ENCODE measurements at places on chromosomes 6 and 20.

- no peak for DNase-seq
These were observed 9.8 kb upstream of the TASP1 start for GRCh38 chr20:13648291-13649228.

GRCh38 chr6:68757821-68758220 is 122.7 kb downstream of the ADGRB3 start:
- no peak for DNase-seq

DNA sequence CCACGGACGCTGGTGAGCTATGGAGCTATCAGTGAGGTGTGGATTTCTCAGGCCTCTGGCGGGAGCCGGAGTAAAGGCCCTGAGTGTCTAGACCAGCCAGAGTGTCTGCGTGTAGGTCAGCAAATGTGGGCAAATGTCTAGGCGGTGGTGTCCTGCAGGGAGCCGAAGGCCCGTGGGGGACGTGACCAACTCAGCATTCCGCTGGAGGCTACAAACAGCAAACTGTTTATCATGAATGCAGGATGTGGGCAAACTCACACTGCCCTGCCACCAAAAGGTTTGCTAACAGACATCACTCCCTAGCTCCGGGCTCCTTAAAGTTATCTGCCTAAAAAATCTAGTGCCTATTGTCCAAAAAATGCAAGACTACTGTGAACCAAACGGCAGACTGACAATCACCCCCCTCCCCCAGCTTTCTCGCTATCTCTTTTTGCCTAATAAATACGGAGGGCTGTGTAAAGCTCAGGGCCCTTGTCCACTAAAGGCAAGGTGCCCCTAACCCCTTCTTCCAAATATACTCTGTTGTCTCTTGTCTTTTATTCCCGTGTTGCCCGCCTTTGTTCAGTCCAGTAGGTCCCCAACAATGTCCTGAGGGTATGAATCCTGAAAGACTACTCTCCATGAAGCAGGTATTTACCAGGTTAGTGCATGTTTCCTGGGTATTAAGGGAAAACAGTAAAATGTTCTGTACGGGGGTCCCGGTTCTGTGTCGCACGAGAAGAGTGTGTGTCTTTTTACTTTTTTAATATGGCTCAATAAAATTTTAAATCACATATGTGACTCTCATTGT is 29.0 kb upstream of the AFDN start:
- no peak for DNase-seq

DNA sequence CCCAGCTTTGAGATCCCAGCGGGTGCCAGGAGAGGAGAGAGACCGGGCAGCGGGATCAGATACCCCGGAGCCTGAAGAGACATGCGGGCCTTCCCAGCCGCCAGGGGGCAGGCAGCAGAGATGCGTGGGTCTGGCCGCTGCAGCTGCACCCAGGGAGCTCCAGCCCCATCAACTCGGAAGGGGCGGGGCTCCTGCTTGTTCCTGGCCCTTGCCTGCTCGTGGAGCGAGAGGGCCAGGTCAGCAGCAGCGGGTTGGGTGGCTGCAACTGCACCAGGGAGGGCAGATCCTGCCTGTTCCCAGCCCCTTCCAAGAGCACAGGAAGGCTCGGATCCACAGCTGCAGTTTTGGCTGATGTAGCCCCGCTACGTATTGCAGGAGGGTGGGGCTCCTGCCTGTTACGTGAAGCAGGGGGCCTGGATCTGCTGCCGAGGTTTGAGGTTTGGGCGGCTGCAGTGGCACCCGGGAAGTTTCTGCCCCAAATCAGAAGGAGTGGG is 532.8 kb downstream of the RFPL4B start:
- no peak for DNase-seq

DNA sequence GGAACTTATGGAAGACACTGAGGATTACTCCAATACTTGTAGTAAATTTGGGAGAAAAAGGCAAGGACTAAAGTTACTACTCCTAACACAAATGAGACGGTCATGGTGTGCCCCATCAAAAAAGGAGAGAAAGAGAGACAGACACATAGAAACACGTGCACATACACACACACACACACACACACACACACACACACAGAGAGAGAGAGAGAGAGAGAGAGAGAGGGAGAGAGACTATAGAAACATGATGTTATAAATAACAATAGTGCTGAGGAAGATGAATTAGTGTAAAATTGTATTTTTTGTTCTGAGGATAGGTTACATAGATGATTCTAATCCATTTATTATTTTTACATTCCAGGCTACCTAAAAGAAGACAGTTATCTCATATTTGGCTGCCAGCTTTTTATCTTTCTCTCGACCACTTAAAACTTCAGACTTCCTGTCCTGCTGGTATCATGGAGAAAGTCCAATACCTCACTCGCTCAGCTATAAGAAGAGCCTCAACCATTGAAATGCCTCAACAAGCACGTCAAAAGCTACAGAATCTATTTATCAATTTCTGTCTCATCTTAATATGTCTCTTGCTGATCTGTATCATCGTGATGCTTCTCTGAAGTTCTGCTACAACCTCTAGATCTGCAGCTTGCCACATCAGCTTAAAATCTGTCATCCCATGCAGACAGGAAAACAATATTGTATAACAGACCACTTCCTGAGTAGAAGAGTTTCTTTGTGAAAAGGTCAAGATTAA is 10.5 kb downstream of the PLN start:
- DNase-seq = peak; percentile 66

DNA sequence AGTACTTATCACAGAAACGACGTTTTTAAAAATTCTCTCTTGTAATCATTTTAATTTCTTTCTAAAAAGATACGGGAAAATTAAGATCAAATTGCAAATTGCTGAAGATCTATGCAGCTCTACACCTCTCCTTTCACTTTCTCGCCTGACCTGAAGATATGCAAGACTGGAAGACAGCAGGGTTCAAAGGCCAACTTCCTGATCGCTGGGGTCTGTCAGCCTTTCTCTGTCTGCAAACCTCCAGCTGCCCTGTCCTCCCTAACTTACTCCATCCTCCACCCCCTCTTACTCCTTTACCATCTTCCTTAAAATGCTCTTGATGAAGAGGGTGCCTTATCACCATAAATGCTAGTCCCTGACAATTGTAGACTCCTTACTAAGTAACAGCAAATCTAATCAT is 63.7 kb downstream of the POPDC3 start:
- no peak for DNase-seq

DNA sequence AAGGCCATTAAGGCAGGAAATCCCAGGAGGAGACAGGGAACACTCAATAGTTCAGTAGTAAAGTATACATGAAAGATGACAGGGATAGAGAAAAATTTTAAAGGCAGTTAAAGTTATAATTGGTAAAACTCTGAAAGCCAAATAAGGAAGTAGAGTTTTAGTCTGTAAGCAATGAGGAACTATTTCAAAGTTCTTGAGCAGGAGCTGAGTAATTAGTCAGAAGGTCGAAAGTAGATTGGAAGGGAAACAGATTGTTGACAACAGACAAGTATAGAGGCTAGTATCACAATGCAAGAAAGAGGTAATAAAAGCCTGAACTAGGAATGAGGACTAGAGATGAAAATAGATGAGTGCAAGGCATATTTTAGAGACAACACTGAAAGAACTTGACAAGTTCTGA is 150.3 kb downstream of the CDK19 start:
- no peak for DNase-seq

GRCh38 chr6:49849213-49849907 is 17.0 kb downstream of the CRISP1 start:
- DNase-seq = peak; percentile 73

- no peak for DNase-seq
These were observed 57.4 kb downstream of the CAP2 start for GRCh38 chr6:17450832-17451231.

- peak; percentile 79 for DNase-seq
These were observed 600.4 kb upstream of the JAG1 start for GRCh38 chr20:11274141-11274594.

All from choroid plexus epithelial cell (primary cell).